ENCODE measurements at places on chromosomes 2 and 18.
A peak's percentile ranks its signal among the peaks of the same experiment; 100 is the strongest.

GRCh38 chr18:49704334-49704733 lies 109.0 kb downstream of the ACAA2 start:
- DNase-seq: no peak

- DNase-seq: no peak
Measured at GRCh38 chr2:111184725-111185310, 64.1 kb downstream of the BCL2L11 start.

GRCh38 chr18:74498712-74499627 lies 2.8 kb downstream of the CNDP2 start:
- peak; percentile 54 for DNase-seq

- no peak for DNase-seq
Measured at GRCh38 chr2:128058114-128058513, 30.3 kb upstream of the SAP130 start.

GRCh38 chr2:212811036-212811805 lies 272.6 kb upstream of the ERBB4 start:
- no peak for DNase-seq

GRCh38 chr2:102345329-102345920 lies 10.2 kb upstream of the IL18R1 start:
- DNase-seq: no peak

DNA sequence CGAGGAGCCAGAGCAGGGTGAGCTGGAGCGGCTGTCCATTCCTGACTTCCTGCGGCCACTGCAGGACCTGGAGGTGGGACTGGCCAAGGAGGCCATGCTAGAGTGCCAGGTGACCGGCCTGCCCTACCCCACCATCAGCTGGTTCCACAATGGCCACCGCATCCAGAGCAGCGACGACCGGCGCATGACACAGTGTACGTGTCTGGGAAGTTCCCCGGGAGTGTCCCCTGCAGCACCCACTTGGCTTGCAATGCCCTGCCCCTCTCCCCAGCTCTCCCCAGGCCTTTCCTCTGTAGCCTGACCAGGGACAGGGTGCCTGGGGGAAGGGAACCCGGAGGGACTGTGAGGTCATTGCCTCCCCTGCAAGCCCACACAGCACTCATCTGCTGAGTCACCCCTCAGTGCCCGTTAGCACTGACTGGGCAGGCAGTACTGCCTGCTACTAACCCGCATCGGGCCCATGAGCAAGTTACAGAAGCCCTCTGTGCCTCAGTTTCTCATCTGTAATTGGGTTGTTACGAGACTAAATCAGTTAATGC lies 29.4 kb upstream of the GMPPA start:
- DNase-seq: no peak

GRCh38 chr2:153476491-153476815 lies 2.1 kb downstream of the RPRM start:
- DNase-seq: no peak

DNA sequence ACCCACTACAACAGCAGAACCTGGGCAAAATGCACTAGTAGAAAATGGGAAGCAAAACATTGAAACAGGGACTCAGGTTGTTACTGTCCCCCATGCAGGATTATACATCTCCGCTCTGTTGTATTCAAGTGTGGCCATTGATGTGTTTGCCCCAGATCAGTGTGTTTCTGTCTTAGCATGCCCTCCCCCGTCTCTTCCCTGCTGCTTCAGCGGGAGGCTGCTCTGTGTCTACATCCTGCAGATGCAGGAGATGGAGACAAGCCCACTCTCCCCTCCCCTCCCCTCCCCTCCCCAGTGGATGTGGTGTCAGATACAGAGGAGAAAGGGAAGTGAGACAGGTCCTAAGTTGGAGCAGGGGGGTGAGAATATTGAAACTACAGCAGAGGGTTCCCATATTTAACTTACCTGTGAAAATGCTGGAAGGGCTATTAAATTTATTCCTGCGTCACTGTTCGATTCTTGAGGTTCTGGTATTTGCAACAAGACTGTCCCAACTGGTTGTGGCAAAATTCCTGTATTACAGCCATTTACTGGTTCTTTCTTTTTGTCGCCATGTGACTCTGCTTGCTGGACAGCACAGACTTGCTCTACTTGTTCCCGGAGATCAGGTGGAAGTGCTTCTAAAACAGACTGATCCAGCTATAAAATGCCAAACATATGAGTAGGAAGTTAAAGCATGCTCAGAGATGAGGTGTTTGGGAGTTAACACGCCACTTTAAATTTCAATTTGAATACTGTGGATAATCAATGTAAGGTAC lies 67.0 kb downstream of the EIF5B start:
- DNase-seq: no peak

DNA sequence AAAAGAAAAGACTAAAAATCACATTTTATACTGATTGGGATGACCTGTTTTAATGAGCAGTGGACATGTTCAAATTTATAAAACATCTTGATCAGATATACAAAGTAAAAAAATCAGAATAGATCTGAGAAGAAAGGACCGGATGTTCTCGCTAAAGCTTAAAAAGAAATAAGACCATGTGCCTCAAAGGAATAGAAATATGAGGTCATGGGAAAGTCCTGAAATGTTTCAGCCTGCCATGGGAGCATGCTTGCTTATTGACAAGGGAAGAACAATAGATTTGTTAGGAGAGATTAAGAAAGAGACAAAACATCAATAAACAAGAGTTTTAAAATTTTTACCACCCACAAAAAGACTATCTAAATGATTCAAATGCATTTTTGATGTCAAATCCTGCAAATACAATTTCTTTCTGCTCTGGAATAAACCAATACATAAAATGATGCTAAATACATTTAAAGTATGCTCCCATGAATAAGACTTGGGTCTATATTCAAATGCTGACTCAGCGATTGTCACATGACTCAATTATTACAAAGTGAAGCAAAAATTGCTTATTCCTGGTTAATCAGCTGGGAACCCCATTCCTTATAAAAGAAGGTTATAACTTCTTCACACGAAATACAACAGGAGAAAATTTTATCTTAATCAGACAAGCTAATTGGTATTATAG lies 633.9 kb upstream of the PKDCC start:
- DNase-seq: no peak

GRCh38 chr2:66317268-66317890 lies 117.5 kb upstream of the MEIS1 start:
- DNase-seq: no peak

- no peak for DNase-seq
Measured at GRCh38 chr2:190571686-190572085, 37.2 kb upstream of the NEMP2 start.

DNA sequence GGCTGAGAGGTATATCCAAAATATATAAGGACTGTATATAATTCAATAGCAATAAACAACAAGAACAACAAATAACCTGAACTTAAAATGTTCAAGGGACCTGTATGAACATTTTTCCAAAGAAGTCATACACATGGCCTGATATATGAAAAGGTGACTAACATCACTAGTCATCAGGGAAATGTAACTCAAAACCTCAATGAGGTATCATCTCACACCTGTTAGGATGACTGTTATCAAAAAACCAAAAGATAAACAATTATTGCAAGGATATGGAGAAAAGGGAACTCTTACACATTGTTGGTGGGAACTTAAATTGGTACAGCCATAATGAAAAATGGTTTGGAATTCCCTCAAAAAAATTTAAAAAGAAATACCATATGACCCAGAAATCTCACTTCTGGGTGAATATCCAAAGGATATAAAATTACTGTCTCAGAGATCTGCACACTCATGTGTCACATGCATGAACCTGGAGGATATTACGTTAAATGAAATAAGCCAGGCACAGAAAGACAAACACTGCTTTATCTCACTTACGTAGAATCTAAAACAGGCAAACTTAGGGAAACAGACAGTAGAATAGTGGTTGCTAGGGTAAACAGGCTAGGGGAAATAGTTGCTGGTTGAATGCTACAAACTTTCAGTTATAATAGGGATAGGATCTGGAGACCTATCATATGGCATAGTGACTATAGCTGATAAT lies 334.5 kb upstream of the MMADHC start:
- no peak for DNase-seq

- no peak for DNase-seq
Measured at GRCh38 chr2:122830157-122830556, 1074.7 kb downstream of the TSN start.

DNA sequence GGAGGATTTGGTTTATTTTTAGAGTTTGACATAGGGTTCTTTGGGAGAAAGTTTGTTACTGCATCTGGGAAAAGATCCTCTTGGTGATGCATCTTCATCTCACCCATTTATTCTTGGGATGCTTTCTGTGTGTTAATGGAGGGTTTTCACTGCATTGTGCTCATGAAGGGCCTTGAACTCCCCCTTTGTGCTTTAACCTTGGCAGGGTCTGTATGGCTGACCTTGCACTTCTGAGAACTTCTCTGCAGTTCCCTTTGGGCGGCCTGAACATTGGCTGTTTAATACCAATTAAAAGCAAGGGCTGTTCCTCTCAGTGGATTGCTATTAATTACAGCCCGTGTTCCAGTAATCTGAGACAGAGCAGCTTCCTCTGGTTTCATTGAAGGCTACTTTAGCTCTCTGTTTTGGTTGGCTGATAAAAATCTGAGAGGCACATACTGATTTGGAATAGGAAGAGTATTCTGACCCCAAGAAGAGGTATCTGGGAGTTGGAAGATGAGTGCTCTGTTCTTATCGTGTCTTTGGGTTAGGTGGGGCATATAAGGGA lies 37.5 kb downstream of the FMNL2 start:
- DNase-seq: no peak

GRCh38 chr2:198371921-198372543 lies 567.6 kb downstream of the PLCL1 start:
- DNase-seq: no peak

DNA sequence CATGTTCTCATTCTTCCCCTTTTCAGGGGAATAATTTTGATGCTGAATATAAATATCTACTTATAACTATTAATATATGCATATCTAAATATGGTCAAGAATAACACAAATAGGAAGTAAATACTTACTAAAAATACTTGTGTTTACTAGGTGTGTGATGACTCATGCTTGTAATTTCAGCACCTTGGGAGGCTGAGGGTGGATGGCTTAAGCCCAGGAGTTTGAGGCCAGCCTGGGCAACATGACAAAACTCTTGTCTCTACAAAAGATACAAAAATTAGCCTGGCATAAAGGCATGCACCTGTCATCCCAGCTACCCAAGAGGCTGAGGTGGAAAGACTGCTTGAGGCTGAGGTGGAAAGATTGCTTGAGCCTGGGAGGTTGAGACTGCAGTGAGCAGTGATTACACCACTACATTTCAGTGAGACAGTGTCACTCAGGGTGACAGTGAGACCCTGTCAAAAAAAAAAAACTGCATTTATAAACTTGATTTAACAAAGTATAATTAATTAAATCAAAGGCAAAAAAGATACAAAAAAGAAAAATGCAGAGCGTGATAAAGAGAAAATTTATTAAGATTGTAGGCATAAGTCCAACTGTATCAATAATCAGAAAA lies 703.1 kb upstream of the VRK2 start:
- DNase-seq: no peak

- no peak for DNase-seq
Measured at GRCh38 chr18:6929370-6930102, 188.1 kb downstream of the LAMA1 start.

DNA sequence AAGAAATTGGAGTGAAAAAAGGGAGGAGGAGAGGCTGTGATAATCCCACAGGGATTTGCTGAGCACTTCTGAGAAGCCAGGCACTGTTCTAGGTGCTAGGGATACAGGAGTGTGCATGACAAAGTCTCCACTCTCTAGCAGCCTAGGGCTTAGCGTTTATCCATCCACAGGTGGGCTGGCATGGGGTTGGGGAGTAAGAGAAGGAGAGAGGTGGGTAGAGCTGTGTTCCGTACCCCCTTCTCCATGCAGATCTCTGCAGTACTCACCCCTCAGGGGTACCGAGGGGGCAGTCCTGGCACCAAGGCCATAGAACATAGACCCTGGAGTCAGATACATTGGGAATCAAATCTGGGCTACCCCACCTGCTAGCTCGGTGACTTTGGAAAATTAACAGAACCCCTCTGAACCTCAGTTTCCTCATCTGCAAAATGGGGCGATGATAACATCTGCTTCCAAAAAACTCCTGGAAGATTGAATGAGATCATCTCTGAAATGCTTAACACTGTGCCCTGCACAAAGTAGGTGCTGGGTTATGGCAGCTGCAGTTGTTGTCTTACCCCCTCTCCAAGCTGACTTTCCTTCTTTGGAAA lies 18.6 kb downstream of the FOSL2 start:
- DNase-seq: no peak

- no peak for DNase-seq
Measured at GRCh38 chr2:12180031-12180430, 433.6 kb downstream of the LPIN1 start.

DNA sequence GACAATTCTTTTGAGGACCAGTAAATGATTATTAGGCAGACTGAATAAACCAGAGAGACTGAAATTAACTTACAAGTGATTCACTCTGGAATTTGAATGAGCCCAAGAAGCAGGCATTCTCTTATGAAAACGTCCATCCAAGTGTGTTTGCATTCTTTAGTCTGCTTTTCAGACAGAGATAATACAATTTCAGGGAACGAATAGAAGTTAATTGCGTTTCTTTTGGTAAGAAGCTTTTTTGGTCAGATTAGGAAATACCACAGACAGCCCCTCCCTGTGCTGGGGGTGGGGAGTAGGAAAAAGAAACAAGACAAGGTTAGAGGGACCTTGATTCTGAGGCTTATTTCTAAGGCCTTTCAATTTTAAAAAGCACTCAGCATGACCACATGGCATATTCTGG lies 874.4 kb downstream of the SUCLG1 start:
- DNase-seq: no peak
